Activated CD4-positive, alpha-beta memory T cell treated with anti-CD3 and anti-CD28 coated beads, Interleukin-2, amount 10 ng/mL, durations not matched to agents 7 days and 5 days (primary cell): ENCODE measurements at places on chromosomes 4 and X.

DNA sequence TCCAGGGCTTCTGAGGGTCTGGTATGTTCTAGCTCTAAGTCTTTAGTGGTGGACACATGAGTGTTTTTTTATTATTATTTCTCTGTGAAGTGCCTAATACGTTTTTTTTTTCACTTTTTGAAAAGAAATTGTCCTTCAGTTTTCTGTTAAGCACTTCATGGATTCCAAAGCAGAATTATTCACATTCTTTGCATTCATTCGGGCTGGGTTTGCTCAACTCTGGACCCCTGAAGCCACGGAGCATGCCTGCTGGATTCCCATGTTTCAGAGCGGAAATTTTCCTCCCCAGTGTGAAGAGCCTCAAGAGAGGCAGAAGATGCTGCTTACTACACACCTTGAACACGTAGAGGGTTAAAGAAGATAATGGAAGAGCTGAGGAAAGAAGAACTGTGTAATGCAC lies 107.5 kb downstream of the EGF start:
- no peak for DNase-seq

DNA sequence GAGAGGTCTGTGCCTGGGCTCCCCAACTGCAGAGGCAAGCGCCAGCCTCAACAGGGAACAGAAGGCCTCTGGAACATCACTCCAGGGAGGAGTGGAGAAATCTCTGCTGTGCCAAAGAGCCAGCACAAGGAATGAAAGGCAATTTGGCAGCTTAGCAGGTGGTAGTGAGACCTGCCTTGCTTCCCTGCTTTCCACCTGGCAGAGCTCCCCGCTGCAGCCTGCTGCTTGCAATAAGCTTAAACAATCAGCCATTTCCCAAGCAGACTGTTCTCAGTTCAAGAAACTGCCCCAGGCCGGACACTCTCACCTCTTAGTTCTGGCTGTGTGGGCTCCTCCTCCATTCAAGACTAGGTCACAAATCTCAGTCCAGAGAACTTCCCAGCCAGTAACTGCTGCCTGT lies 370.6 kb downstream of the MAGEB5 start:
- DNase-seq: no peak

- DNase-seq: no peak
Measured at GRCh38 chr4:142416711-142417275, 429.3 kb downstream of the INPP4B start.

- DNase-seq: no peak
Measured at GRCh38 chr4:177005674-177006230, 213.0 kb upstream of the VEGFC start.

GRCh38 chrX:41381685-41382084 lies 47.7 kb downstream of the DDX3X start:
- DNase-seq: no peak

DNA sequence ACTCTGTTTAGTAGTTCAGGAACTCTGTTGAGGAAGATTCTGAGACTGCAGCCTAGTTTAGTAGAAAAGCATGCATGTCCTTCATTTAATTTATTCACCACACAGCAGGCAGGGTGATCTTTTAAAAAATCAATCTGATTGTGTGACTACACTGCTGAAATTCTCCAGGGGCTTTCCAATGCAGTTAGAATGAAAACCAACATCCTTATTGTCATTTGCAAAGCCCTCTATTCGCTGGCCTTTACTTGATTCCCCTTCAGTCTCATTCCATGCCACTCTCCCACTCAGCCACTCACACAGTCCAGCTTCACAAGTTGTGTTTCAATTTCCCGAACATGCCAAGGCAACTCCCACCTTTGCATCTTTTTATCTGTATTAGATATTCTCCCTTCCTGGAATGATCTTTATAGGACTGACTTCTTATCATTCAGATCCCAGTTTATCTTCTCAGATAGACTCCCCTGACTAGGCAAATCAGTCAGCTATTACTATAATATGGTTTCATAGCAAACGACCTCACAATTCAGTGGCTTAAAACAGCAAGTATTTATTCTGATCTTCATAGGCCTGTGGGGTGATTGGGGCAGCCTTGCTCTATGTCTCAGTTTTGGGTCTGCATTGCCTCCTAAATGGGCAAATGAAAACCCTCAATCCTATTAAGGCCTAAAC lies 21.3 kb upstream of the FTHL17 start:
- DNase-seq: no peak

DNA sequence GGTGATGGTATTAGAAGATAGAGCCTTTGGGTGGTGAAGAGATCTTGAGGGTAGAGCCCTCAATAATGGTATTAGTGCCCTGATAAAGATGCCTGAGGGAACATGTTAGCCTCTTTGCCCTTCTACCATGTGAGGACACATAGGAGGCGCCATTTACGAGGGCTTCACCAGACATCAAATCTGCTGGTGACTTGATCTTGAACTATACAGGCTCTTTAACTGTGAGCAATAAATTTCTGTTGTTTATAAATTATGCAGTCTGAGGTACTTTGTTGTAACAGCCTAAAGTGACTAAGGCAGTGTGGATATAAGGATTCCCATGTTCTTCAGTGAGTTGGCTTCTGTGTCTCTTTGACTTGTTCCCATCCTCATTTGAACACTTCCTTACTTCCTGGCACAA lies 11.8 kb downstream of the MOB1B start:
- no peak for DNase-seq

GRCh38 chr4:180566492-180566891 lies 1676.7 kb upstream of the TENM3 start:
- DNase-seq: no peak
